ENCODE measurements at places on chromosomes 3 and 15.

- DNase-seq, result no peak
These were observed 54.9 kb downstream of the SLCO3A1 start for GRCh38 chr15:91908391-91908790.

- no peak for DNase-seq
These were observed 265.9 kb upstream of the TGFBR2 start for GRCh38 chr3:30340500-30340899.

DNA sequence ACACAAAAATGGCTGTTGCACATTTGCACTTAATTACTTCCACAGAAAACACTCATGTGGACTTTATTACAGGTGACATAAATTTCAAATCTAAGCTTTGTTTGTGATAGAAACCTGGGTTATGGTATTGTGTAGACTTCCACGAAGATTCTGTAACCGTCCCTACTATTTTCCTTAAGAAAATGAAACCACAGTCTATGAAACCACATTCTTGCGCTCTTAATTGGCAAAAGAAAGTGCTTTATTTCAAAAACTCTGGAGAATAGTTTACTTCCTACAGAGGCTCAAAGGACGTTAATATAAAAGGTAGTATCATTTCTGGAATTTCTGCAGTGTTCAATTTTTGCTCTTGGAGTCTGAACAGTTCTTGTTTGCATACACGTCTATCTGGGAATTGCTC lies 123.4 kb downstream of the TIGIT start:
- no peak for DNase-seq

DNA sequence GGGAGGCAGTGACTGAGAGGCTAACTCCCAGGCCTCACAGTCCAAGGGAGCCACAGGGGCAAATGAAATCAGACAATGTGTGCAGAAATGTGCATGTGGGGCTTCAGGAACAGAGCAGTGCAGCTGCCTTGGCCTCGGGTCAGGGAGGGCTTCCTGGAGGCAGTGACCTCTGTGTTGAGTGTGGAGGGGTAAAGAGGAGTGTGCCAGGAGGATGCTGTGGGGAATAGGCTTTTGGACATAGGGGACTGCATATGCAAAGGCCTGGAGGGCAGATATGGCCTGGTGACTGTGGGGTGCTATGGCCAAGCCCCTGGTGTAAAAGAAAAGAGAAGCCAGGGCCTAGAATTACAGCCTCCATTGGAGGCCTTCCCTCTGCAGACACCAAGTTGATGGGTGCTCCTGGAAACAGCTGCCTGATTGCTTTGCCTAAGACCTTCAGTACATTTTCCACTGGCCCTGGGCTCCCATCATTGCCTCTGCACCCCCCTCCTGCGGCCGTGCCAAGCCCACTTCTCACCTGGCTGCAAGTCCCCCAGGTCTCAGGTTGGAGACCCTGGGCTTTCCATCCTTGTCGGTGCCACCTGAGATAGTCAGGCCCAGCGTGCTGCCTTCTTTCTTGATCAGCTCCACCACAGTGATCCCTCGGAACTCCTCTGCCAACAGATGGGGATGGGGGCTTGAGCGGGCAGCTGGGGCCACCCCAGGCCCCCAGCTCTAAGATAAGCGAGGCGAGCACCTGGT lies 15.1 kb downstream of the GRIP2 start:
- peak; percentile 43 for DNase-seq

- peak; percentile 77 for DNase-seq
These were observed 1.5 kb downstream of the MEGF11 start for GRCh38 chr15:66251790-66252684.

DNA sequence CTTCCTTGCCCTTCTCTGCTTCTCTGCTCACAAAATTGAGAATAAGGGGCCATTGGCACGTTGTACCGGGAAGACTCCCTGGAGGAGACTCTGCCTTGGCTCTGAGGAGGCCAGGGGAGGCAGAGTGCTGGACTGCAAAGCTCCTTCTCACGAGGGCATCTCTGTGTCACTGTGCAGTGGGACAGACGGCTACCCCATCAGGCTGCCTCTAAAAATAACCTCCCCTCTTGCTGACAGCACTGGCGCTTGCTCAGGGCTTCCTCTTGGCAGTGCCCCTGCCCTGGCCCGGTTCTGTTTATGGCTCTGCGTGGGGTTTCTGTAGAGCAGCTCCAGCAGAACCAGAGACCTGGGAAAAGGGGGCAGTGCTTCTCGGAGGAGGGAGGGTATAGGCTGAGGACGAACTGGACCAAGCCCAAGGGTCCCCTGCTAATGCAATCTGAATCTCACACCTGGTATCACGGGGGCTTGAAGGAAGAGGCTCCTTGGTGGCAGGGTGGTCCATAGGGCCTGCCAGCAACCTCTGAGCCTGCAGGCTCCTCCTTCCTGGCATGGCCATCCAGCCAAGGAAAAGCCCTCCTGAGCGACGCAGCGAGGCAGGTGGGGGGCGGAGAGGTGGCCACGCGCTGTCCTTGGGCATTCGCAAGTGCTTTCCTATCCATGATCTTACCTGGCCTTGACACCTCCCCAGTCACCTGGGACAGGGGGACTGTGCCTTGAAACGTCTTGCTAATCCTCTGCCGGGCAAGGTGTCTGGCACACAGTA lies 63.3 kb upstream of the TLE3 start:
- DNase-seq, result no peak

DNA sequence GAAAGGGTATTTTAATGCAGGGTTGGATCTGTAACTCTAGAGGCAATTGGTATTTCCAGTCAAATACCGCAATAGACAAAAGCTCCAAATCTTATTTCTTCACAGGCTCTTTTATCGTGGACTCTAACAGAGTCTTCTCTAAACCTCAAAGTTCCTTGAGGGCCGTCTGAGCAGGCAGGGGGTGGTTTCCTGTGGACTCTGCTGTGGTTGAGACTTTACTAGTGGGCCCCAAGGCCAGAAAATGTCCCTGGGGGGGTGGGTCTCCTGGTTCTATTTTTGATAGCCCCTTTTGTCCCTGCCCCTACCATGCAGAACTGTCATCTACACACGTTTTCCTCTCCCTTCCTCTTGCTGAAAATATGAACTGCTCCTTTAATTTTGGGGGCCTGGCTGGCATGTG lies 80.1 kb downstream of the ASB7 start:
- no peak for DNase-seq

DNA sequence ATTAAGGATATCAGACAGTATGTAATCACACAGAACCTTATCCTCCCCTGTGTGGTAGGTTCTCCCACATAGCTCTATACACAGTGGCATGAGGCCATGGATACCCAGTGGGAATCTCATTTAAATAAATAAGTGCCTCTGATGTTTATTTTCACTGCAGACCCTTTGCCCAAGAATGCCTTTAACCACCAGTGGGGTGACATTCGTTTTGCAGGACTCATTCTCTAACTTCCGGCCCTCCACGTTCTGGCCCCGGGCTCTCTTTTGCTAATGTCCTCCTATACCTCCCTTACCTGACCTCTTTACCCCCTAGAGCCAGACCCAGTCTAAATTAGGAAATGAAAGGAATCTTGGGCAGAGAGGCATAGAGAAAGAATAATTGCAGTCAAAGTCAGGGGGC lies 8.3 kb downstream of the CCDC80 start:
- no peak for DNase-seq

- DNase-seq, result no peak
These were observed 51.5 kb downstream of the RPN1 start for GRCh38 chr3:128598884-128599664.

GRCh38 chr3:72398781-72399180 lies 449.5 kb downstream of the SHQ1 start:
- DNase-seq, result no peak

GRCh38 chr3:87595798-87596197 lies 319.4 kb upstream of the POU1F1 start:
- no peak for DNase-seq

GRCh38 chr3:80898211-80898610 lies 863.2 kb downstream of the GBE1 start:
- no peak for DNase-seq

DNA sequence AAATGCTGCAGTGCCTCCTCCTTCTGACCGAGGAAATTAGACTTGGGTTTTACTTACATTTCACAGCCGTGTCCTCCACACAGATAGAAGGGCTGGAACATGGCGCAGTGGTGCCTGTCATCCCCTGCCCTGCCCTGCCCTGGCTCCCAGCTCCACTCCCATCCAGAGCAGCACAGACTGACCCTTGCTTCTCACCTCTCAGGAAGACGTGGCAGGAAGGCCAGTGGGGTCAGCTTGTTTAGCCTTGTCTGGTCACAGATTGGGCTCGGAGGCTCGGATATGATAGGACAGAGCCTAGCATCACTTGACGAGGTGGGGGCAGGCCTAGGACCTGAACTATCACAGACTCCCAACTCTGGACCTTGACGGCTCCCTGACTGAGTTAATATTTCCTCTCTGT lies 88.5 kb downstream of the LINGO1 start:
- no peak for DNase-seq

DNA sequence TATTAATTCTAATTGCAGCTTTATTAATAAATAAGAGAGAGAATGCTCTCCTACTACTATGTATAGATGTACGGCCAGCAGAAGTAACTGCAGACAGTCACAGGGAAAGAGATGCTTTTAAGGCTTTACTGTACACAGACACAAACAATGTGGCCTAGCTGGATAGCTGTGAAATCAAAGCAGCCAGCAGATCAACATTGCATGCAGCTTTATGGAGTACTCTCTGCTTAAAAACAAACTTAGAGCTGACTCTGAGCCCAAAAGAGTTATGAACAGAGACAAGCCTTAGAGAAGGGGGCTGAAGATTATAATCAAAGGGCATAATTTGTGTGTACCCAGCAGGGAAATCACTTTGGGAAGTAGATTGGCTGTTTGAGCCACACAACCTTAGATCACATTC lies 47.2 kb downstream of the CADM2 start:
- no peak for DNase-seq

DNA sequence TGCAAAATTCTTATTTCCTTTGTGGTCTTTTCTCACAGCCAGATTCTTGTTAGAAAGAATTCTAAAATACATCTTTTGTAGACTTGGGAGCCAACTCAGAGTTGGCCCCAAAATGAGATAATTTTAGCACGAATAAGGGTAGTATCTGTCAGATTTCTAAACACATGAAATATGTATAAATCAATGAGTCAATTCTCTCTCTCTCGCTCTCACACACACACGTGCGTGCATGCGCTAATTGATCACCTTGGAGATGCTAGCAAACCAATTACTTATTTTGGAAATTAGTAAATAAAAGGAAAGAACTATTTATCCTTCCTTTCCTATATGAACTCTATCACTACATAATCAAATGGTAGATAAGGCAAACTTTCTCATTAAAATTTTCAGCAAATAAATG lies 32.9 kb upstream of the PIK3R4 start:
- no peak for DNase-seq

GRCh38 chr15:89125088-89125826 lies 37.0 kb downstream of the ABHD2 start:
- DNase-seq, result no peak

DNA sequence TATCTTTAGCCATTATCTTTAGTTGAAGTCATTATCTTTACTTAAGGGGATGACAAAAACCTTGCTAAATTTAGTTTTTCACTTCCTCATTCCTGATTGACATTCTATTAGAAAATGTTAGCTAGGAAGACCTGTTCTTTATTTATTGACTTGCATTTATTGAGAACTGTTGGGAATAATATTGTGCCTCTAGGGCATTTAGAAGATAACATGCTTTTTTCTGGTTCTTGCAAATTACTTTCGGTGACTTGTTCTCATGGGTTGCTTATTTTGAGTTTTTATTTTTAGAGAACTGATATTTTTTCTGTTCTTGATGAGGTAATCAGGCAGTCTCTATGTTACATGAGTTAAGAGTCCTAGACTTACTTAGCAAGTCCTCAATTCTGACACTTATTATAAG lies 48.3 kb upstream of the CTDSPL start:
- DNase-seq, result no peak

GRCh38 chr3:11602239-11602840 lies 41.4 kb downstream of the VGLL4 start:
- no peak for DNase-seq

DNA sequence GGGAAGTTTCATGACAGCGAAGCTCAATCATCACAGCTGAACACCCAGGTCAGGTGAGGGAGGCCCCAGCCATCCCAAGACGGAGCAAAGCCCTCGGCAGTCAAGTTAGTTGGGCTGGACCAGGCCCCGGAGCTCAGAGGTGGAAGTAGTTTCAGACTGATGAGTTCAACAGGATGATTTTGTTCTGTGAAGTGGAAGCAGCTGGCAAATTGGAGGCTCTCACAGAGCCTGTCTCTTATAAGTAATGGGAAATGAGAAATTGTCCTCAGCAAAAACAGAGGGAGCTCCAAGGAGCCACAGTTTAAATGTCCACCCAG lies 245.1 kb downstream of the XXYLT1 start:
- DNase-seq, result peak; percentile 59

DNA sequence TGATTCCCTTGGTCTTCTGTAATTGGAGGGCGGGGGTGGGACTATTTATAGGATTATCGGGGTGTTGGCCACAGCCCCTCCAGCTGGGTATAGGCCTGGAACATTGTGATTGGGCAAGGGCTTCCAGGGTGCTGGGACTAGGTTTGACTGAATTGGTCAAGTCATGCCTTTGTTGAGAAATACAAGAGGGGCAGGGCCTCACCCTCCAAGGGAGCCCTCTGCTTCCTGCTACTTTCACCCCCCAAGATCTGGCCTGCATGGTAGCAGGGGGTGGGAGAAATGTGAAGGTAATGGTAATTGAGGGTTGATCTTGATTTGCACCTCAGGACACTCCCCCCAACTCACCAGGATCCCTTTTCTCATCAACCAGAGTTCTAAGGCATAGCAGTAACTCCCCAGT lies 25.2 kb downstream of the TRIM71 start:
- no peak for DNase-seq

DNA sequence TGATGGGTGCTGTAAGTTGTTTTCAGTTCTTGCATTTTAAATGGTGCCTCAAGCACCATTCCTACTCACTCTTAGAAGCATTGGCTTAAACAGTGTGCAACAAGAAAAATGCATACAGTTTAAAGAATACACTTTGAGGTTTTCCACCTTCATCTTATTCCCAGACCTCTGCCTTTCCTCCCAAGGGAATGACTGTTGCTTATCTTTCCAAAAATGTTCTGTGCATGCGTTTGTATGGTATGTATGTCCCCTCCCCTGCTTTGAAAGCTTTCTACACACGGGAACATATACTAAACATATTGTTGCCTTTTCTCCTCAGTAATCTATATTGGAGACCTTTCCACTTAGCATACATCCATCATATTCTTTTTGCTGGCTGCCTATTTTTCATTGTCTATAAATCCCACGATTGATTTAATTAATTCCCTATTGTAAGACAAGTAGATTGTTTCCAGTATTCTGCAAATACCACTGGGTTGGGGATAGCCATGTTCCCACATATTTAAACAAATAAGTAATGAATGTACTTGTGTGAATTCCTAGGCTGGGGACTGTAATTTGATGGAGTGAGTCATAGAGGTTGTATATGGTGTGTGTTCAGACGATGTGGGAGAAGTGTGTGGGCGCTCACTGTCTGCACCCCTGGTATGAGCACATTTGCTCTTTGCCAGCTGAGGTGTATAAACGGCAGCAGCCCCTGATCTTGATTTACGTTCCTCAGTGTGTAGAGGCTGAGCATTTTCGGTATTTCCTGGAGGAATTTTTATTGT lies 5.8 kb downstream of the TRAK1 start:
- peak; percentile 70 for DNase-seq

All from activated effector memory CD4-positive, alpha-beta T cell treated with anti-CD3 and anti-CD28 coated beads, Interleukin-2, amount 50 U/mL, for 16 hours (primary cell).